Calu3 (cell line): ENCODE measurements at places on chromosomes 5 and 9. TPM values are rescaled to one million over a fixed set of nuclear protein-coding genes. Genes with fewer than 3 reads are reported as not detected.

The AMBP gene
- 2.7 and 3.9 TPM in 2 replicates for total RNA-seq

The PTPRD gene
- 0.37 and 1.8 TPM in 2 replicates for total RNA-seq

The CMYA5 gene
- total RNA-seq: 1.8 and 3.3 TPM in 2 replicates

The ENTREP1 gene
- 1.8 and 3.1 TPM in 2 replicates for total RNA-seq

The LRRC19 gene
- 0.21 and 1.1 TPM in 2 replicates for total RNA-seq

The CDC25C gene
- 14.9 and 15.4 TPM in 2 replicates for total RNA-seq

The SH2D3C gene
- total RNA-seq: not detected in 2 replicates

The PRR16 gene
- 1.5 and 2.9 TPM in 2 replicates for total RNA-seq

The ITGA2 gene
- 91.9 and 101 TPM in 2 replicates for total RNA-seq

The PIP5K1B gene
- 8.6 and 9.0 TPM in 2 replicates for total RNA-seq

The UBQLN1 gene
- total RNA-seq: 108 and 121 TPM in 2 replicates

The ANKRD31 gene
- total RNA-seq: 1.5 and 1.7 TPM in 2 replicates

The PCDHGB4 gene
- total RNA-seq: 7.0 and 8.2 TPM in 2 replicates

The SH3GL2 gene
- 1.1 and 1.5 TPM in 2 replicates for total RNA-seq

The GPR150 gene
- total RNA-seq: 0.17 and 0.24 TPM in 2 replicates

The PDE8B gene
- 0.54 and 0.66 TPM in 2 replicates for total RNA-seq

The QRFP gene
- not detected in 2 replicates for total RNA-seq

The COX7C gene
- total RNA-seq: 730 and 859 TPM in 2 replicates

The SPATA31C1 gene
- not detected in 2 replicates for total RNA-seq

The DOLK gene
- 14.6 and 14.7 TPM in 2 replicates for total RNA-seq

The SPINK13 gene
- not detected in 2 replicates for total RNA-seq

The PCDHB3 gene
- total RNA-seq: 0.09 and 0.10 TPM in 2 replicates

The MARCHF3 gene
- 13.1 and 16.1 TPM in 2 replicates for total RNA-seq

The SV2C gene
- total RNA-seq: 0.88 and 0.90 TPM in 2 replicates

The SNX24 gene
- 16.1 and 23.5 TPM in 2 replicates for total RNA-seq

The PHF24 gene
- total RNA-seq: not detected in 2 replicates

The ERP44 gene
- total RNA-seq: 12.3 and 13.2 TPM in 2 replicates

The PCAT7 gene
- 2.0 and 2.1 TPM in 2 replicates for total RNA-seq

The FGF18 gene
- total RNA-seq: 0.61 and 0.76 TPM in 2 replicates

The CREB3 gene
- total RNA-seq: 26.5 and 29.4 TPM in 2 replicates

The SNAPC4 gene
- 9.7 and 10.5 TPM in 2 replicates for total RNA-seq

The SLC22A4 gene
- 3.0 and 3.1 TPM in 2 replicates for total RNA-seq

The RANBP17 gene
- total RNA-seq: 69.3 and 117 TPM in 2 replicates

The CAVIN4 gene
- 0.37 and 0.52 TPM in 2 replicates for total RNA-seq

The FOXD4L5 gene
- total RNA-seq: 0.59 and 0.68 TPM in 2 replicates

The ZNF608 gene
- total RNA-seq: 7.3 and 8.4 TPM in 2 replicates
